ENCODE measurements at places on chromosomes 6 and 20. TPM values are rescaled to one million over a fixed set of nuclear protein-coding genes. Genes with fewer than 3 reads are reported as not detected.

- DNase-seq: no peak
Observed at GRCh38 chr6:484086-484745, 92.7 kb downstream of the IRF4 start.

GRCh38 chr20:36860811-36861624, 14.9 kb upstream of the TLDC2 start:
- DNase-seq: no peak

DNA sequence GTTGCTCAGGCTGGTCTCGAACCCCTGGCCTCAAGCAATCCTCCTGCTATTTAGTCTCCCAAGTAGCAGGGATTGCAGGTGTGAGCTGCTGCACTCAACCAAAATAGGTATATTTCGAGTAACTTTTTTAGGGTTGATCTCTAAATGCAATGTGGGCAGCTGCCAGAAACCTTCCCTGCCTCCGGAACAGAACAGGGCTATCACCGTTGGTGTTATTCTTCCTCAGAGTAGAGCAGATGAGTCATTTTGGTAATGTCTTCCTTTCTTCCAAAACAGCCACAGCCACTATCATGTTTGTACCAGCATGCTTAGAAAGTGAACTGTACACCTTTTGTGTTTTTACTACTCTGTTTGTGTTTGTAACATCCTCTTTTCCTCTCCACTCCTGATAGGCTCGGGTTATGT, 44.1 kb downstream of the SNX9 start:
- DNase-seq: no peak

- no peak for DNase-seq
Observed at GRCh38 chr20:2866236-2866635, 7.0 kb upstream of the PTPRA start.

- no peak for DNase-seq
Observed at GRCh38 chr20:46013322-46013828, 4.7 kb downstream of the MMP9 start.

DNA sequence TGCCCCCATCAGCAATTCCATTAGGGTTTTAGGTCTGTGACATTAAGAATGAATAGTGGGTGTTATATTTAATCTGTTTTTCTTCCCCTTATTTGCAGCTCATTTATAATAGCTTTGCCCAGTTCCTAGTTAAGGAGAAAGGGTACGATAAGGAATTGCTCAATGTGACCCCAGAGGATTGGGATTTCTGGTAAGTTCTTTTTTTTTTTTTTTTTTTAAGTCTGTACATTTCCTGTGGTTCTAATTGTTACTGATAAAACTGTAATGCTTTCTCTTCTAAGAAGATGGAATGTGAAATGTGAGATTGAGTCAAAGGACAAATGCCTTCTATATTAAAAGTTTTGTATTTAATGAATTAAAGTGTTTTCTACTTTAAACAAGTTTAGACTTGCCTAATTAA, 5.5 kb downstream of the NT5DC1 start:
- DNase-seq: no peak

- DNase-seq: no peak
Observed at GRCh38 chr6:53250176-53251032, 98.3 kb downstream of the ELOVL5 start.

Gene ADGRB3
- total RNA-seq: 1.7 TPM

Gene COL20A1
- total RNA-seq: not detected

Gene TMC2
- 0.08 TPM for total RNA-seq
